ENCODE measurements at places on chromosomes 16 and 17.

DNA sequence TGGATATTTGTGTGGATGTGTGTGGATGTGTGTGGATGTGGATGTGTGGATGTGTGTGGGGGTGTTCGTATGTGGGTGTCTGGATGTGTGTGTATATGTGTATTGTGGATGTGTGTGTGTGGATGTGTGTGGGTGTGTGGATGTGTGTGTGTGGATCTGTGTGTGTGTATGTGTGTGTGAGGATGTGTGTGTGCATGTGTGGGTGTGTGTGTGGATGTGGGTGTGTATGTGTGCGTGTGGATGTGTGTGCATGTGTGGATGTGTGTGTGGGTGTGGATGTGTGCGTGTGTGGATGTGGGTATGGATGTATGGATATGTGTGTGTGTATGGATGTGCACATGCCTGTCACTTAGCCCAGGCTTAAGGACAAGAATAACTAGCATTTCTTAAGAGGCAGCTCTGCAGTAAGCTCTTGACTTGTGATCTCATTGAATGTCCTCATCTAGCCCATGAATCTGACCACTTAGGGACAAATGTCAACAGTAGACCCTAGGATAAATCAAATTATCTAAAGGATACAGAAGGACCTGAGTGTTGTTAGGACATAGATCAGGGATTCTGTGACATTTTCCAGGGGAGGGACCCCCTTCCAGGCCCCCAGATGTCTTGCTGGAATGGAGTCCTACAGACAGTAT is 83.5 kb downstream of the BMERB1 start:
- no peak for DNase-seq

DNA sequence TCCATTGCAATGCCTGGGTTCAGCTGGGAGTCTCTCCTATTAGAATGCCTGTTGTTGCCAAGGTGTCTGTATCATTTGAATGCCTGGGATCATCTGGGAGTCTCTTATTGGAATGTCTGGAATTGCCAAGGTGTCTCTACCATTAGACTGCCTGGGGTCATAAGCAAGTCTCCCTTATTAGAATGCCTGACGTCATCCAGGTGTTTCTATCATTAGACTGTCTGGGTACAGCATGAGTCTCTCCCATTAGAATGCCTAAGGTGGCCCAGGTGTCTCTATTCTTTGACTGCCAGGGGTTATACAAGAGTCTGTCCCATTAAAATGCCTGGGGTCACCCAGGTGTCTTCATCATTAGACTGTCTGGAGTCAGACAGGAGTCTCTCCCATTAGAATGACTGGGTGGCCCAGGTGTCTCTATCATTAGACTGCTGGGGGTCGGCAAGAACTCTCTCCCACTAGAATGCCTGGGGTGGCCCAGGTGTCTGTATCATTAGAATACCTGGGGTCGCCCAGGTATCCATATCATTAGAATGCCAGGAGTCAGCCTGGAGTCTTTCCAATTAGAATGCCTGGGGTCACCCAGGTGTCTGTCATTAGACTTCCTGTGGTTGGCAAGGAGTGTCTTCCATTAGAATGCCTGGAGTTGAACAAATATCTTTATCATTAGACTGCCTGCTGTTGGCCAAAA is 2274.0 kb downstream of the TP53TG3F start:
- no peak for DNase-seq

DNA sequence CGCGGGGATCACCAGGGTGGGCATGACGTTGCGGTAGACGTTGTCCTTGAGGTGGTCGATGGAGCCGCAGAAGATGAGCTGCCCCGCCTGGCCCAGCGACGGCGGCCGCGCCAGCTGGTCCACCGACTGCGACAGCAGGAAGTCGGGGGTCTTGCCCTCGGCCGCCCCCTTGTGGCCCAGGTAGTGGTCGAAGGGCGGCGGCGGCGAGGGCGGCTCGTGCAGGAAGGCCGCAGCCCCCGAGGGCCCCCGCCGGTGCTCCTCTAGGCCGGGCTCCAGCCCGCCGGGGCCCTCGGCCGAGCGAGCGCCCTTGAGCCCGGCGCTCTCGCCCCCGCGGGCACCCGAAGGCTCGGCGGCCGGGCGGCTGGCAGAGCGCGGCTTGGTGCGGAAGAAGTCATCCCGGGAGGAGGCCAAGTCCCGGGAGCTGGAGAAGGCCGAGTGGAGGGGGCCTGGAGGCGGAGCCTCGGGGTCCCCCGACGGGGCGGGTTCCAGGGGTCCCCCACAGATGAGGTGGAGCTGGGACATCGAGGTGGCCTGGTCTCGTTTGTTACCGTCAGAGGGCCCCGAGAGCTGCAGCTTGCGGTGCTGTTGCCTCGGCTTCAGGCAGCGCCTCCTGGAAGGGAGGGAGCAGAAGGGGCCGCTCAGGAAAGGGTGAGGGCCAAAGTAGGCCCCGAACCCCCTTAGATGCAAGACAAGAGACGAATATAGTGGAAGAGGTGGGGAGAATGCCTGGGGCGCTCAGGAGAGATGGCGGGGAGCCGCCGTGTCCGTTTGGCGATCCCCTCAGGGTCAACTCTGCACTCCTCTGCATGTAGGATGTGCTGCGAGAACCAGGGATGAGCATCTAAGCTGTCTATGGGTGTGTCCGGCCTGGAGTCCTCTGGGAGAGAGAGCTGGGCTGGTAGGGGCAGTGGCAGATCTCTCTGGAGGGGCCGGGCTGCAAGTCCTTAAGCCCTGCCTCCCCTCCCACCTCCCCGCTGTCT is 8.8 kb downstream of the FAM171A2 start:
- DNase-seq = peak; percentile 74

DNA sequence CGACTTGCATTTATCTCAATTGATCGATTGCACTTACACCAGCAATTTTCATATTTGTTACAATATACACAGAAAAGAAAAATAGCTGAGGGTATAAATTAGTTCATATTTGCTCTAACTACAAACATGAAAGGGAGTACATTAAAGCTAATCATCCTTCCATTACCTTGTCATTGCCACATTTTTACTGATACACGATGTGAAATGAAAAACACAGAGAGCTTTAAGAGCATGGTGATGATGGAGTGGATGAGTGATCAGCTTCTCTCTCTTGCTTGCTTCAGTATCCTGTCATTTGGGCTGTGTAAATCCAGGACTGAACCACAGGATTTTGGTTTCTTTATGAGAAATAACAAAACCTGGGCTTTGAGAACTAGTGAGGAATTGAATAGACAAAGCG is 1207.5 kb upstream of the GOT2 start:
- no peak for DNase-seq

DNA sequence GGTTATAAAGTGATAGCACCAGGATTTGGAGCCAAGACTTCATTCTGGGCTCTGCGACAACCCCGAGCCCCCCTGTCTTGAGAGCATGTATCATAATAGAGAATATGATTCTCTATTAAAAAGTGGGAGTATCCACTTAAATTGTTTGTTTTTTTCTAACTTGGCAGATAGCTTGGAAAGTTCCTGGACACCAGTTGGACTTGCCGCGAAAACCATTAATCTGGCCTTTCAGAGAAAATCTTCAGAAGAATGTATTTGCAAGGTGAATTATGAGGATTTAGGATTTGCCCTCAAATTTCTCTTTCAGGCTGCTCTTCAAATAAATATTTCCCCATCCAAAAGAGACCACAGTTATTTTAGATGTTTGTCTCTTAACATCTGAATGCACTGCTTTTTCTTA is 53.5 kb downstream of the MARCHF10 start:
- no peak for DNase-seq

GRCh38 chr17:50532452-50533024 is at the start of gene EPN3:
EPN3 (plus strand) TSS chr17:50532735; CDS start chr17:50536557, 3,822 bp downstream.
- DNase-seq = peak; percentile 72

DNA sequence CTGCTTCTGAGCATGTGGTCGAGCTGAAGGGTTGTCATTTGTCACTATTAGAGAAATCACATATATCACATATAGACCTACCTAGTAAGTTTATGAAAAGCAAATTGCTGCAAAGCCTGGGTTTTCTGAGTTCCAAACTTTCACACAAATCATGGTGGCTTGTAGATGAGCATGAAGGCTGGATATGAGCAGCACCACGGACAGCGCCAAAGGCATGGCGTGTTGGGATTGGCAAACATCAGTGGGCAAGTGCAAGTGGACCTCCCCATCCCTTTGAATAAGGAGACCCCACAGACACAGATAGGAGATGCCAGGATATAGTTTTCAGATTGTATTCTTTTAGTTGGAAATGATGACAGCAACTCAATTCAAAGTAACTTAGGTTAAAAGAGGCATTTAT is 77.6 kb upstream of the CACNG3 start:
- DNase-seq = peak; percentile 13

DNA sequence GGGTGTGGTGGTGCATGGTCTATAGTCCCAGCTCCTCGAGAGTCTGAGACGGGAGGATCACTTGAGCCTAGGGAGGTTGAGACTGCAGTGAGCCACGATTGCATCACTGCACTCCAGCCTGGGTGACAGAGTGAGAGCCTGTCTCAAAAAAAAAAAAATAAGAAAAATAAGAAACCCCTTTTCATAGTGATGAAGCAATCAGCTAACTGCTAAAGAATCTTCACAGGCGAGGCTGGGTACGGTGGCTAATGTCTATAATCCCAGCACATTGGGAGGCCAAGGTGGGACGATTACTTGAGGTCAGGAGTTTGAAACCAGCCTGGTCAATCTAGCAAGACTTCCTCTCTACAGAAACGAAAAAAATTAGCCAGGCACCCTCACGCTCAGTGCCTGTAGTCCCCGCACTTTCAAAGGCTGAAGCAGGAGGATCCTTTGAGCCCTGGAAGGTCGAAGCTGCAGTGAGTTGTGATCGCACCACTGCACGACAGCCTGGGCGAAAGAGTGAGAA is 760 bp downstream of the SLFN12L start:
- DNase-seq = no peak

- DNase-seq = no peak
Measured at GRCh38 chr16:80664226-80664625, 123.4 kb downstream of the DYNLRB2 start.

DNA sequence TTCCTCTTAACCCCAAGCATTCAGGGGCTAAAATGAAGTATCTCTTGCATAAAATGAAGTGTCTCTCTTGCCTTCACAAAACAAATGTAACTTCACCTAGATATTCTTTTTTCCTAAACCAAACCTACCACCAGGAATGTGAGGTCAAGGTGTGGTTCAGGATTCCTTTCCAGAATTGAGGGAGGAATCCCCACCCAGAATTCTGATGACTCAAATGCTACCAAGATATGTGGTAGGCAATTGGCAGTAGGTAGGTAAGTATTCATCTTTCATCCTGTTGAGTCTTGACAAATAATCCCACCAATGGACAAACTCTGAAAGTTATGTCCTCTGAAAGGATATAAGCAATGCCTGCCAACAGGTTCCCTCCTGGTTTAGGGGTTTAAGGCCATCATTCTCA is 26.2 kb downstream of the TRIM16 start:
- no peak for DNase-seq

DNA sequence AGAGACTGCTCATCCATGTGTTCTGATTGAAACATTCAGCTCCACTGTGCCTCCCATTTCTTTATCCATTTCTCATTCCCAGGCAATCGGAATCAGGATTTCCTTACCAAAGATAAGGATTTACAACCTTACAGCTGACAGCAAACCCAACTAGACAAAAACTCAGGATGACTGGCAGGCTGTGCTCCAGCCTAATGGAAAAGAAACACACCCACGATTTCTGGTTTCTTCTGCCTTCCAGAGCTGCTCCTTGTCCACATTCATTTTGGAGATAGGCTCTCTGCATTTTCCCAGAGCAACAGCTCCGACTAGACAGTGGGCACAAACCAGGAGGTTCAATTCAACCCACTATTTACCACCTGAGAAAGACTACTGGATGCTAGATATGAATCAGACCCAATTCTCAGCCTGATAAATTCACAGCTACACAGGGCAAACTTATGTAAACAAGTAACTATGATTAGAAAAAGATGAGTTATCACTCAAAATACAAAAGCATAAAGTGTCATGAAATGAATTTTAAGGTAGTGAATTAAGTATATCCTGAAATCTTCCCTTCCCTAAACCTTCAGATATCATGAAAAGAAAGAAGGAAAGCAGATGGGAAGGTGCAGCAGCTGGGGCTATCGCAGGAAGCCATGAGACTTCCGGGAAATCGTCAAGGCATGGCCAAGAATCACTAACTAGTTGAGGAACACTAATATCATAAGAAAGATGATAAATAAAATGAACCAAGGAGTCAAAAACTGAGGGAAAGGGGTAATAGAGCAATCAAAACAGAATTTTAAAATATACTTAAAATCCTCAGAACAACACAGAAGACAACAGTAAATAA is 44.8 kb upstream of the CLEC18B start:
- DNase-seq = no peak

- DNase-seq = no peak
Measured at GRCh38 chr16:63578791-63579190, 1542.6 kb upstream of the CDH8 start.

- no peak for DNase-seq
Measured at GRCh38 chr16:69440250-69440649, 15.8 kb downstream of the CYB5B start.

DNA sequence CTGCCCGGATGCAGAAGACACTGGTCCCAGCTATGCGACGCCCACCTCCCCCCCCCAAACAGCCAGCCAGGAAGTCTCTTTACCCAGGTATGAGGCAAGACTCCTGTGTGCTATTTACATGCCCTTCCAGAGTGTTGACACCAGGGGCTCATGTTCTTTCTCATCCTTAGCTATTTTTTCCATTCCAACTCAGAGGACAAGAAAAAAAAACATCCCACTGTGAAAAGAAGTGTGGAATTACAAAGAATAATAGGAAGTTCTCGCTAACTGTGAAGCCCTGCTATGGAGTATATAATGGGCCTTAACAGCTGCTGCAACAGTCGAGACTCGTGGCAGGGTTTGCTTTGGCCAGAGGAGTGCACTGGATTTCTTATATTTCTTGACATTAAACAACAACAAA is 584.9 kb downstream of the CDH13 start:
- DNase-seq = no peak

DNA sequence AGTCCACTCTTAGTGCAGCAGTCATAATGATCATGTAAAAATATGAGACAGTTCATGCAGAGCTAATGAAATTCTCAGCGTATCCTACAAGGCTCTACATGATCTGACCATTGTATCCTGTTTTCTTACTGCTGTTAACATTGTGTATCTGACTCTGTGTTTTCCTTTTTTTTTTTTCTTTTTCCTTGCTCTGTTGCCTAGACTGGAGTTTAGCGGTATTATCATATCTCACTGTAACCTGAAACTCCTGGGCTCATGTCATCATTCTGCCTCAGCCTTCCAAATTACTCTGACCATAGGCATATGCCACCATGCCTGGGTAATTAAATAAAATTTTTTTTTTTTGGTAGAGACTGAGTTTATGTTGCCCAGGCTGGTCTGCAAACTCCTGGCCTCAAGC is 12.1 kb downstream of the DUS2 start:
- DNase-seq = no peak

- peak; percentile 45 for DNase-seq
Measured at GRCh38 chr16:66342294-66342900, 24.1 kb upstream of the CDH5 start.
